Pons (tissue), 1 donor: ENCODE measurements at places on chromosomes 12 and 14.

- no peak for DNase-seq
Measured at GRCh38 chr14:21880918-21881317, 207.3 kb upstream of the OR4E1 start.

DNA sequence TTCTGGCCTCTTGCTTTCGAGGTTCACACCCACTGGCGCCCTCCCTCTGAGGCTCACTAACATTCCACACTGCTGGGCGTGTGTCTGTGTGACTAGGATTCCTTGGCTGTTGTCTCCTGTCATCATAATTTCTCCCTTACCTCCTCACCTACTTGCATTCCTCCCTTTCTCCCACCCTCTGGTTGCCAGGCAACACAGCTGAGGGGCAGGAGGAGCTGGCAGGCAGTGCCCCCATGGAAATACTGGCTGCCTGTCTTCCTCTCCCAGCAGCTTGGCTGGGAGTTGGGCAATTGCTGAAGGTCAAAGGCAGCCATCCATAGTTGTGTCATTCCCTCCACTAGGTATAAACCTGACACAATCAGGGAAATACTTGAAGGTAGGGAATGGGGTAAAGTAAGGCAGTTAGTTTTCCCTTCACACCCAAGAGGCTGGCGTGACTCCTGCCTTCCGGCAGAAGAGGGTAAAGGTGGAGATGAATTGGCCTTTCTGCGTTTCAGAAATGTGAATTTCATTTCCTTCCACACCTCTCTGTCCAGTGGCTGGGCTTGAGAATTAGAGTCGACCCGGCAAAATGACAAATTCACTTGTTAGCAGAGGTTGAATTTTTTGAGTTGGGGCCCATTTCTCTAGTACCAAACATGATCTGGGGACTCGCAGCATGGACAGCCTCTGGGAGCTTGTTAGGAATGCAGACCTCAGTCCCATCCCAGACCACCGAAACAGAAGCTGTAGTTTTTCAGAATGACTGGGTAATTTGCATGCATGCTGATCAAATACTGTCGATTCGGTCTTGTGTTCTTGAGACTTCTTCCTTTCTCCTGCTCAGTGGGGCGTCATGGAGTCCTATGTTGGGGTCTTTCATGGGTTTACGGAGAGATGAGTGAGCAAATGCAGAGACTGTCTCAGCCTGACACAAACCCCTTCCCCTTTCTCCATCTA, 24.3 kb upstream of the EMP1 start:
- no peak for DNase-seq

DNA sequence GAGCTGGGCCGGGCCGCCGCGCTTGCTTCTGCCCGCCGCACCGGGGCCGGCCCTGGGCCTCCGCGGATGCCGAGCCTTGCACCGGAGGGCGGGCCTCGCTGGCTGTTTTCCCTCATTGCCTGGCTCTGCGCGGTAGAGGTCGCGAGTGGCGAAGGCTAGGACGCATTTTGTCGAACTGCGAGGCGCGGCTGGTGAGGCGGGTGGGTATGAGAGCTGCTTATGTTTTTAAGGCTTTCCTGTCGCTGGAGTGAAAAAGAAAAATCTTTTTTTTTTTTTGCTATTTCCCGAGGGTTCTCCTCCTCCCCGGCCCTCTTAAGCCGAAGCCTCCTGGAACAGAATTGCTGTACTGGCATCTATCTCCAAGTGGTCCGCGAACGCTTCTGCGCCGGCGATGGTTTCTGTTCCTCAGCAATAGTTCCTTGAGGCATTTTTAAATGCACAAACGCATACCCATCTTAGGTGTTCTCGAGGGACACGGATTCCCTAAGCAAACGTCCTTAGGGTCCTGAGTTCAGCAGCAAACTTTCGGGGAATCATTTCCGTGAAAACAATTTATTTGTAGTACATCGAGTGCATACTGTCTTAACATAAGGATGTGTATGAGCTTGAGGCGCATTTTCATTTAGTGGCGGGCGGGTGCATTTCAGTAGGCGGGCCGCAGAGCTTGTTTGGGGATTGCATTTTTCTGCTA, 631 bp downstream of the RESF1 start:
- peak; percentile 59 for DNase-seq

- no peak for DNase-seq
Measured at GRCh38 chr12:64993461-64993860, 127.6 kb downstream of the WIF1 start.

- no peak for DNase-seq
Measured at GRCh38 chr14:91094772-91095171, 19.1 kb upstream of the DGLUCY start.

DNA sequence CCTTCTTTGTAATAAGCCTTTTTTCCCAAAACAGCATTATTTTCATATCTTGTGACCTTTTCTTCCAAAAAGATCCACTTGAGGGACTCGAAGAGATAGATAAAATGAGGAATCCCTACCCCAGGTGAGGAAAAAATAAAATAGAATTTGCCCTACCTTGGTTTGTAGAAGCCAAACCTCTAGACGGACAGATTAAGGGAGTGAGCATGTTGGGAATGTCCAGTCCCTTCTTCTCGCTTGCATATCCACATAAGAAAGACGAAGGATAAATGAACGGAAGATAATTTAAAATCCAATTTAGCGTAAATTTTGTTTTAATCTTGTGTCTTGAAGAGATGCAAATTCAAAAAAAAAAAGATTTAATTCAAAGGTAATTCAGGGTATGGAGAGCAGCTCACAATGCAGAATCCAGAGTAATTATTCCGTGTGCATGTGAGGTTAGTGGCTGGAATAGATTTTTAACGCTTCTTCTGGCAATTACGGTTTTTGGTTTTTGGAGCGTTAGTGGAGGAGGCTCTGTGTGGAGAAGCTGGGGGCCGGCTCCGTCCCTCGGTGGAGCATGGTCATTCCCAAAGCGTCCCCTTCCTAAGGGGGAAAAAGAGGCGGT, 1.5 kb downstream of the GRIN2B start:
- no peak for DNase-seq

DNA sequence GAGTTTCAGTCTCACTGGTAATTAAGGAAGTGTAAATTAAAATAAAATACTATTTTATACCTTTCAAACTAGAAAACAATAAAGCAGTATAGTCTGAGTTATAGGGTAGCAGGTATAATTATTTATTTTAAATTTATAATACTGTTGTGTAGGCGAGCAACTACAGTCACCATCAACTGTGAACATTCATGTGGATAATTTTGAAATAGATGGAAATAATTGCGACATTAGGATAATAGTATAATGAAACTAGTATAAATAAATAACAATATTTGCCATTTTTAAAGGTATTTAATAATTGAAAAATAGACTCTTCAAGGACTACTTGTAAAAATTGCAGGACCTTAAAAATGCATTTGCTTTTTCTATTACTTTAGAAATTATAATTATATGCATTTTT, 3.8 kb upstream of the DYRK4 start:
- DNase-seq = no peak

DNA sequence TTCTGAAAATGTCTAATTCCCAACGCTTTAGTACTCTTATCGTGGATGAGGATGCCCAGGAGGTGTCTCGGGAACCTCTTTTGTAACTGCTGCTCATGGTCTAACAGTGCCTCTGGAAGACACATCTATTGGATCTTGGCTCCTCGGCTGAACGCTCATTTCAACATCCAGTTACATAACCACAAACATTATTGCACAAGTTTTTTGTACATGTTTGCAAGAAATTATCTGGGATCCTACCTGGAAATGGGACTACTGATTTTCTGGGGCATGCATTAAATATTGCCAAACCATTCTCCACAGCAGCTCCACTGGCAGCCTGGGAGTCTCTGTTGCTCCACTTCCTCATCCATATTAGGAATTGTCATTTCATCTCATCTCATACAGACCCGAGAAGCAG, 117.5 kb upstream of the EVL start:
- no peak for DNase-seq

GRCh38 chr14:100288382-100289185, 17.7 kb downstream of the SLC25A29 start:
- DNase-seq = no peak

DNA sequence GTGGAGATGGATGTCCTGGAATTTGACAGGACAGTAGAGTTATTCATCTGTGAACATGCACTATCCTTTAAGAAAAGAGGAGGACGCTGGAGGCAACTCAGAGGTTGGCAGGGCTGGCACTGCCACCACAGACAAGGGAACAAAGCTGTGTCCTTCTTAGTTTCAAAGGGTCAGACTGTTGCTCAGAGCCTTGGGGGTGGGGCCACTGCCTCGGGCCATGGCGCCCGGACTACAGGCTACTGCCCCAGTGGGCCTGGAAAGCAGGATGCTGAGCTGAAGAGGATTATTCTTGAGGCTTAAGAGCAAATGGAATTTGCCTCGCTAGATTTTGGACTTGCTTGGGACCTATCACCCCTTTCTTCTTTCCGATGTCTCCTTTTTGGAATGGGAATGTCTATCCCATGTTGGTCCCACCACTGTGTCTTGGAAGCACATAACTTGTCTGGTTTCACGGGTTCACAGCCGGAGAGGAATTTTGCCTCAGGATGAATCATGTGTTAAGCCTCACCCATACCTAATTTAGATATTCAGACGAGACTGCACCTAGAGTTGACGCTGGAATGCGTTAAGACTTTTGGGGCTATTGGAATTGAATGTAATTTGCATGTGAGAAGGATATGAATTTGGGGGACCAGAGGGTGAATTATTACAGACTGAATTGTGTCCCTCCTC, 114.8 kb upstream of the RFLNA start:
- DNase-seq = no peak

- DNase-seq = peak; percentile 21
Measured at GRCh38 chr12:112283546-112283945, 98.7 kb downstream of the HECTD4 start.
